NCI-H1930 (cell line): ENCODE measurements at places on chromosomes 4 and X.

DNA sequence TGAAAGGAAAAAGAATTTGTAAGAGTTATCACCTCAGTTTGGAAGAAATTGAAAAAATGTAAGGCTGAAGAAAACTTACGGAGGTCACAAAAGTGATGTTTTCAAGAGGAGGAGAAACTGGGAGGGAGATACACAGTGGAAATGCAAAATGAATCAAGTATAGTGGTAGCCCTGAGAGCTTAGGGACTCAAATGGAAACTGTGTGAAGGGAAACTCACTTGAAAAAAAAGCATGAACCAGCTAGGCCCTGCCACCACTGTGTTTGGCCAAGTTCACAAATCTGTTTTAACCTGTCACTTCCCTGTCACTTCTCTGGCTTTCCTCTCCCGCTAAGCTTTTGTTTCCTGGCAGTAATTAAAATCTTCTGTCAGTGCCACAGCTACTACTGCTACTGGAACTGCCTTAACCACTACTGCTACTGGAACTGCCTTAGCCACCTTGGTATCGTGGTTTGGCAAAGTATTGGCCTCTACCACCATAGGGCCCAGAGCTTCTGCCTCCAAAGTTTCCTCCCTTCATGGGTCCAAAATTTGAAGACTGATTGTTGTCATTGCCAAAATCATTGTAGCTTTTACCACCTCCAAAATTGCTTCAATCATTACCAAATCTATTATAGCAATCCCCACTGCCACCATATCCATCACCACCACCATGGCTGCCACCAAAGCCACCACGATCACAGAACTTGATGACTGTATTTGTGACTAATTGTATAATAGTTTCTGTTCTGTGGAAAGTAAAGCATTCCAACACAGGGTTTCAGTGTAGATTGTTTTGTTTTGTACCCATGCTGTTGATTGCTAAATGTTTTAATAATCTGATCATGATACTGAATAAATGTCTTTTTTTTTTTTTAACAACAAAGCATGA, 41.5 kb downstream of the SMARCA5 start:
- DNase-seq = no peak

DNA sequence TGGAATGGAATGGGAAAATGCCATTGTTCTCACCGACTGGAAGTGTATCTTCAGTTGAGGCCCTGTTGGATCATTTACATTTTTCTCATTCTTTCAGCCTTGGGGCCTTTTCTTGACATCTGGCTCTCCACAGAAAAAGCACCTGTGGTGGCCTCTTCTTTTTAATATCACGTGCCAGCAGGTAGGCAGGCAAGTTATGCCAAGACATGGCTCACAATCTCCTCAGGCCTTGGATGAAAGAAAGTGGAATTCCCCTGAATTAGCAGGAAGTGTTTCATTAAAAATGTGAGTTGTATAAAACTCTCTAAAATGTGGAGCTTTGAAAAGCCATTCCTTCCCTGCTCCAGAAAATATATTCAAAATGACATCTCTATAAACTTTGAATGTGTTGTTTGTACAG, 122.1 kb downstream of the FRAS1 start:
- no peak for DNase-seq

DNA sequence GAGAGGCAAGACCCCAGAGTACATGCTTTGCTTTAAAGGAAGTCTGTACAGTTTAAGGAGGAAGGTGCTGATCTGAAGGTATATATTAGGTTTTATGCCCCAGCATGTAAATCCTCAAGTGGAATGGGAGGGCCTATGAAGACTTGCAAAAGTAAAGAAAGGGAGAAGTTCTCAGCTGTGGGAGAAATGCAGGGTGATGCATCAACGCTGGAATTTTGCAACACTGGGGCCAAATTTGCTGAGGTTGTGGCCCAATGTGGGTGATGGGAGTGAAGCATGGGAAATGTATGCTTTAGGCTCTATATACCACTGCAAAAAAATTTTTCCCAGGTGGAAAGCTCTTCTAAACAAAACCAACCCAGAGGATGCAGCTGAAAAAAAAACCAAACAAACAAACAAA, 33.8 kb upstream of the GPR174 start:
- DNase-seq = no peak

- no peak for DNase-seq
Observed at GRCh38 chrX:49845701-49846403, 16.7 kb downstream of the PAGE4 start.

DNA sequence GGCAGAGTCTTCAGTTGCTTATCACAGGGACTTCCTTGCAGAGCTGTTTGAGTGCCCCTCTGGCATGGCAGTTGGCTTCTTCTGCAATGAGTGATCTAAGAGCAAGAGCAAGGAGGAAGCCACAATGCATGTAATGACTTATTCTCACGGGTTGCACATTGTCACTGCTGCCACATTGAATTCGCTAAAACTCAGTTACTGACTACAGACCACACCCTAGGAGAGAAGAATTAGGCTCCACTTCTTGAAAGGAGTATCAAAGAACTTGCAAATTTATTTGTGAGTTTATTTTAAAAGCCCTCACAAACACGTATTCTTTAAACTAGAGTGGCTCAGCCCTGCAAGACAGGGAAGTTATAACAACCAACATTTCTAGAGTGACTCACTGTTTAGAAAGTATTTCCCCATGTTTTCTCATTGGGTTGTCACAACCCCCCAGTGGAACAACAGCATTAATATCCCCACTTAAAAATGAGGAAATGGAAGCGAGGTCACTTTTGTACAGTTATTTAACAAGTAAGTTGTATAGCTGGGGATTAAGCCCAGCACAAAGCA, 32.4 kb upstream of the RBPJ start:
- DNase-seq = no peak

- no peak for DNase-seq
Observed at GRCh38 chr4:174053895-174054294, 229.6 kb downstream of the FBXO8 start.
